ENCODE measurements at places on chromosomes 6 and 20. TPM values are rescaled to one million over a fixed set of nuclear protein-coding genes. Genes with fewer than 3 reads are reported as not detected.

Gene HSPA1A
- 124 TPM for total RNA-seq

Gene LINC00237
- total RNA-seq: not detected

Gene GTSF1L
- not detected for total RNA-seq

Gene SLC22A2
- total RNA-seq: not detected

Gene CCN6
- not detected for total RNA-seq

Gene SOBP
- 4.4 TPM for total RNA-seq

Gene ZC2HC1B
- not detected for total RNA-seq

Gene C20orf204
- 2.1 TPM for total RNA-seq

Gene PTCRA
- total RNA-seq: 8.5 TPM

Gene CDH26
- 18.9 TPM for total RNA-seq

Gene GJE1
- total RNA-seq: not detected

Gene PROKR2
- not detected for total RNA-seq

Gene SNPH
- 4.6 TPM for total RNA-seq

Gene DEFB132
- total RNA-seq: not detected

Gene TMEM244
- not detected for total RNA-seq

Gene TFAP2C
- total RNA-seq: 9.4 TPM

Gene C20orf96
- 12.1 TPM for total RNA-seq

Gene ATAT1
- total RNA-seq: 8.6 TPM

Gene ARMH2
- total RNA-seq: not detected

Data from upper lobe of left lung (tissue), 6 donors.